ENCODE measurements at places on chromosomes 4 and X.

DNA sequence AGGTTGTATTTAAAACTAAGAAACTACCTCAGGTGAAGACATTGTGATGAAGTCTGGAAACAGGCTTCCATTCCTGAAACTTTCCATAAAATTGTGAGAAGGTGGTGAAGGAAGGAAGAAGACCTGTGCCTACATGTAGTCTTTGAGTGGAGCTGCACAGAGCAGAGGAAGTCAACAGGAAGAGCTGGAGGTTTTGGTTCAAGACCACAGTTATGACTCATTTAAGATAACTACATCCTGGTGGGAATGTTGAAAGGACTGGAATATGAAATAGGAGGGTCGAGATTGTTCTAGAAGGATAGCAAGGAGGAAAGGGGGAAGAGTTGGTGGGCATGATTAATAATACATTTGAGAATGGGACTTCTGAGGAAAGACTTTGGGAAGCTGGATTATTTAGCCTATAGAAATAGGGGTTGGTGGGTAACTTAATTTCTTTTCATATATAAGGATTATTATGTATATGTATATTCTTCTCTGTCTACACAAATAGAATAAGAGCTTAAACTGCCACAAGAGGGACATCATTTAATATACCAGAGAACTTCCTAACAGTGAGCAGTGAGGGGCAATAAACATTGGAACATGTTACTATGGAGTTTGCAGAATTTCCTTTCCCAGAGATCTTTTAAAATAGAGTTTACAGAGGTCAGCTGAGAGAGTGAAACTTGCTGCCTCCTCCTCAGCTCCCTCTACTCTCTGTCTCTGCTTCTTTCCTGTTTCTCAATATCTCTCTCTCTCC lies 23.5 kb downstream of the AWAT2 start:
- no peak for DNase-seq

DNA sequence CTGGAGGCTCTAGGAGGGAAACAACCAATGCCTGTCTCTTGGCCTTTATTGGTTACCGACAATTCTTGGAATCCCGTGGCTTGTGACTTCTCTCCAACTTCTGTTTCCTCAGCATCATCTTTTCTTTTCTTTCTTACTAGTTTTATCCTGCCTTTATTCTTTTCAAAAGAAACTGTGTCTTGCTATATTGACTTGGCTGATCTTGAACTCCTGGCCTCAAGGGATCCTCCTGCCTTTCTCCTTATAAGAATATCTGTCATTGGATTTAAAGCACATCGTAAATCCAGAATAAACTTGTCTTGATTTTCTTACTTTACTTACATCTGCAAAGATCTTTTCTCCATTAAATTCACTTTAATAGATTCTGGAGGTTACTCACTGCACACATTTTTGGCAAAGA lies 49.9 kb upstream of the UGT2B10 start:
- DNase-seq: no peak

GRCh38 chrX:130299279-130300009 lies 30.7 kb upstream of the ZNF280C start:
- no peak for DNase-seq

- no peak for DNase-seq
Measured at GRCh38 chr4:107837317-107837716, 12.6 kb downstream of the SGMS2 start.

GRCh38 chr4:40283968-40284367 lies 51.2 kb upstream of the CHRNA9 start:
- peak; percentile 72 for DNase-seq

DNA sequence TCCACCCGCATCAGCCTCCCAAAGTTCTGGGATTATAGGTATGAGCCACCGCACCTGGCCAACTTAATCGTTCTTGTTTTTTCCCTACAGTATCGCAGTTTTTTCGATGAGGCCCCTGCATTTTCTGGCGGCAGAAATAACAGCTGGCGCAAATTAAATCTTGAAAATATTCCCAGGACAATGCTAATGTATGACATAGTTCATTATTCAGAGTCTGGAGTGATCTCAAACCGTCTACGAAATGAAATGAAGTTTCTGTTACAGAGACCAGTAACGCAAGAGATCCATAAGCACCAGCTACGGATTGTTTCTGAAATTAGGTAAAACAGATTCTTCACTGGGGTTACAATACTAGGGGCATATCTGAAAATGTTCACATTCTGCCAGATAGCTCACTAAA lies 27.3 kb downstream of the CXorf58 start:
- no peak for DNase-seq

DNA sequence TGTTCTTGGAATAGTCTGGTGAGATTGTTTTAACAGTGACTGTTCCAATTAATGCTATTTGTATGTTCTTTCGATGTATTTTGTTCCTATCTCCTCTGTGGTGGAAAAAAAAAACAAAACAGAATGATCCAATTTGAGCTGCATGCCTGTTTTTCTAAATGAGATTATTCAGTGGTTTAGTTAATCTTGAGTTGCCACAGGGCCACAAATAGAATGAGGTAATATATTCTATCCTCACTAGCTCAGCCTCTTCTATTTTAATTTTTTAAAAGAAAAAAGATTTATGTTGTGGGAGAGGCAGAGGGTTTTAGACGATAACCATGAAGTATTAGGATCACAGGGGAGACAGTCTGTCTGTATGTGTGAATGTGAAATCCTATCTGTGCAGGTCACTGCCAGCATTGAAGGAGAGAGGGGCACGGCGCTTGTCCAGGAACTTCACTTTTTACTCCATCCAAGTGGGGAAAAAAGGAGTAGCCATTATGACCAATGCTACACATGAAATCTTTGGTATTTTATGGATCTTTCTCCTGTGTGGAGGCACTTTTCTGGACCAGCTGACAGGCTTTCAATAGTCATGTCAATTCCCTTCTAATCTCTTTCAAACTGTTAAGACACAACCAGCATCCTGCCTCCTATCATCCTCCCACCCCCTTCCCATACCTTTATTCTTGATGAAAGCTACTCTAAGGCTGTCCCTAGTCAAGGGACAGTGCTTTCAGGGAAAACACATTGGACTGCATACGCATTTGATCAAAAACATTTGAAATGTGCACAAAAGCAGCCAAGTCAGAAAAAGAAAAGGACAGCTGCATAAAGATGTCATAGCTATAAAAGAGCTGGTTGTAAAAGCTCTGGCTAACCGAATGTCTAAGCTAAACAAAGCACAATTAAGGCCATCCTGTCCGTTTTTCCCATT lies 1063.8 kb upstream of the INTU start:
- no peak for DNase-seq

DNA sequence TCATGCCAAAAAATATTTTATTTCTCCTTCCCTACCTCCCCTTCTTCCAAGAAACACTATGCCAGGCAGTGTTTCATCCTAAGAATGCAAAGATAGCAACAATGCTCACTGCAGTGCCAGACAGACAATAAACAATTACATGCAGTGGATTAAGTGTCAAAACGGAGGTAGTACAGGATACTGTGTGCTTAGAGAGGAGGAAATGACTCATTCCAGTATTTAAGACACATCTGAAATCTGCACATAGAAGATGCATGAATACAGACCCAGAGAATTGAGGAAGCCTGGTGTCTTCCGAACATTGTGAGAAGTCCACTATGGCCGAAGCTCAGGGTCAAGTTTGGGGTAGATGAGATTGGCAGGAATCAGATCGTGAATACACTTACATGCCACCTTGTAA lies 326.4 kb downstream of the PPP3CA start:
- no peak for DNase-seq

DNA sequence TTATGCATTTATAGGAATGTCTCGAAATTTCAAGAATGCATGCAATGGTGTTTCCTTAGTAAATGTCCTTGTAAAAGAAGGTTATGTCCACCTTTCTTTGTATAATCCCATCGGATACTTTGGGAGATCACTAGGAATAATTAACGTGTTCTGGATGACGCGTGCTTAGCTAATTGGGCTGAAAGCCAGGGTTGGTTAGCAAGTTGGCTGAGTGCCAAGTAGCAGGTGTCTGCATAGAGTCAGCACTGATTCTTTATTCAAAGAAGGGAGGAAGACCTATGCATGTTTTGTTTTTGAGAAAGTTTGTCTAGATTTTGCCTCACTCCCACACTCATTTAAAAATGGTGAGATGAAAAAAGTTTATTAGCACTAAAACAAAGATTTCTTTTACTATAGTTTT lies 144.6 kb downstream of the SOX3 start:
- no peak for DNase-seq

GRCh38 chrX:117771384-117771783 lies 345.2 kb downstream of the KLHL13 start:
- DNase-seq: no peak

- no peak for DNase-seq
Measured at GRCh38 chrX:87702795-87703194, 185.2 kb downstream of the KLHL4 start.

DNA sequence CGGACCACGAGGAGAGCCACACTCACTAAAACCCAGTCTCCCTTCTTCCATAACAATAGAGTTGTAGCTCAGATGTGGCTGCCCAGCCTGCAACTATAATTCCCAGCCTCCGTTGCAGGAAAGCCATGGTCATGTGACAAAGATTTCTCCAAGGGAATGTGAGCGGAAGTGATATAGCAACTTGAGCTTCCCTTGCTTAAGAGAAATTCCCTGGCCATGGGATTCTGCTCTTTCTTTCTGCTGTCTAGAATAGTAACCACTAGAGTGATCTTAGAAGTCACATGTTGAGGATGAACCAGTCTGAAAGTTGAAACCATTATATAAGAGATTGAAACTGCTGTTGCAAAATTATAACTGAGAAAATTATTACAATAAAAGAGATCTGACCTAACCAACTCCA lies 86.4 kb upstream of the MED14 start:
- no peak for DNase-seq

GRCh38 chrX:26783512-26784225 lies 567.7 kb downstream of the MAGEB5 start:
- no peak for DNase-seq

GRCh38 chr4:175784986-175785525 lies 27.0 kb downstream of the GPM6A start:
- no peak for DNase-seq

DNA sequence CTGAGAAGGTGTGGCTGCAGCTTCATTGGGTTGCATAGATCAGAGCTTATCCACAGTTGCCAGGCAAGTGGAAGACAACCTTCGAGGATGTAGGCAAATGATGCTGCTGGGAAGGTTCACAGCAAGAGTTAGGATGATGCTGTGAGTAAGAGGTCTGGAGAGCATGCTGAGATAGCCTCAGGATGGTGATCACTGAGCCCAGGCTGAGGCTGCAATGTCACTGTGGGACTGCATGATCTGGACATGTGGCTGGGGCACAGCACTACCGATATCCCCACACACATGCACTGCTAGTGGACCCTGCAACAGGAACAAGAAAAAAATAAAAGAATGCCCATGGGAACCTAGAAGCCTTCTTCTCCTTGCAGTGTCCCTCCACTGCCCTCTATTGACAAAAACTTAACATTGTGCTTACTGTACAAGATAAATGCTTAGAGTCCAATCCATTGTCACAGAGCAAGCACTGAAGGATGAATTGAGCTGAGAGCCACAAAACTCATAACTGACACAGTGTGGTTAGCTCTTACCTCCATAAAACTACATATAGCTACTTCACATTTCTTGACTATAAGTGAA lies 105.6 kb downstream of the CNKSR2 start:
- DNase-seq: no peak

DNA sequence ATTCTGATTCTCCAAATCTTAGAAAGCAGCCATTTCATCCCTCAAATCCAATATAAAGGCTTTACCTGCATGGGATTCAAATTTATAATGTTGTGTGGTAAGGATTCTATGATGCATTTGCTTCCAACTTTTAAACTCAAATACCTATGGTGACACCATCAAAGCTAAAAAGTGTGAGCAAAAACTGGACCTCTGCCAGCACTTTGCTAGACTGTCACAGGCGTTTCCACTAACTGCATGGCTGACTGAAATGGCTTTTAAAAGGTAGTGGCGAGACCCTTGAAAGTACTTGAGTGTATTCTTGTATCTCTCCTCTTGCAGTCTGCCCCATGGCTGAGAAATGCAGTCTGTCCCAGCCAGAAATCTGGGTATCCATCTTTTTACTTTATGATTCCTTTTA lies 169.4 kb downstream of the AMELX start:
- DNase-seq: no peak

DNA sequence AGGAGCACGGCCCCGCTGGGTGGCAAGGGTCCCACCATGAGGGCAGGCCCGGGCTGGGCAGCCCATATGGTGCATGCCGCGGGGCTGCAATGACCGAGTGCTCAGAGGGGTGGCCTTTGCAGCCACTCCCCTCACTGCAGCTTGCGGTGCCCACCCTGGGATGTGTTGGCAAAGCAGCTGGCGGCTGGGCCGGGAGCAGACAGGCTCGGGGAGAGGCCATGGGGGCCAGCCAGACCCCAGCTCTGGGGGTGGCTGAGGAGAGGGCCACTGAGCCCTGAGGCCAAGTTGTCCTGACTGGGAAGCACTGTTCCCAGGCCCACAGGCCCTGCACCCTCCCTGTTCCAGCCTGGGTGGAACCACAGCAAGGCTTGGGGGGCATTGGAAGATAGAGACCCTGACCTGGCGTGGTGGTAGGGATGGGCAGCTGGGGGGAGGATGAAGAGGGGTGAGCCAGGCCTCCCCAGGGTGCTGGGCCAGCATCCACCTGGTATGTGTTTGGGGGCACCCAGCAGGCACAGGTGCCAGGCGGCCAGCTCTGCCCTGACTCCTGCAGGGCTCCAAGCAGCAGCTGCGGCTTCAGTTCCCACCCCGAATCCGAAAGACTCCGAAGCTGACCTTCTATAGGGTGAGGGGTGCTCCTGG lies 18.4 kb upstream of the RNF4 start:
- DNase-seq: no peak

DNA sequence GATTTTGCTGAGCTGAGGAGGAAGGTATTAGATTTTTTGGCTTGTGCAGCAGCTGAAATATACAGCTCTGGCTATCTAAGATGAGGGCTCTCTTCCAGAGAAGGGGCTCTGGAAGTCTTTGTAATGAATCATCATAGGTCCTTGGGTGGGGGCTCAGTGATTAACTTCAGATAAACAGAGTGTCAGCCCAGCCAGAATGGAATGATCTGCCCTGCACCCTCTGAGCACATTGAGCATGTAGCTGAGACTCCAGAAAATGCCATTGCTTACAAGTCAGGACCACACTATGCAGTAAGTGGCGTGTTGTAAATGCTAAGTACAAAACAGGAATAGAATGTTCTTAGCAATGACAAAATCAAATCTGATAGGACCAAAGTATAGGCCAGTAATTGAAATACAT lies 836.0 kb downstream of the PDHA2 start:
- no peak for DNase-seq

DNA sequence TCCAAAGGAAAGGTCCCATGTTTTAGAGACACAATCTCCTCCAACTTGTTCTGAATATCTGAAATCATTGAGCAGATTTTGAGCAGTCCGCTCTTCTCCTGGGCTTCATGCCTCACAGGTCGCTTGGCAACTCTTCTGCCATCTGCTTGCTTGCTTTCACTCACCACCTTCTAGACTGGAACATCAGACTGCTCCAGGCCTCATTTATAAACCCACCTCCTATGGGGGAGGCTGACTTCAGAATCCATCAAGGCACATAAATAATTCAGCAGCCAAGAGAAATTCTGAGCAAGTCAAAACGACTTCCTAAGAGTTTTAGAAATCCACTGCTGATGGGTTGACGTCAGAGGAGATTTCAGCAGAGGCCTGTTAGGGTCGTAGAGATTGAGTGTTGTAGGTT lies 64.1 kb downstream of the FAM184B start:
- DNase-seq: no peak

GRCh38 chr4:86664959-86665358 lies 70.8 kb downstream of the PTPN13 start:
- DNase-seq: no peak

GRCh38 chr4:178148106-178148505 lies 705.9 kb upstream of the AGA start:
- DNase-seq: no peak

- no peak for DNase-seq
Measured at GRCh38 chr4:130563185-130563888, 1467.4 kb downstream of the C4orf33 start.
